Type B pancreatic cell (in vitro differentiated cells): ENCODE measurements at places on chromosomes 2 and 18. TPM values are rescaled to one million over a fixed set of nuclear protein-coding genes. Genes with fewer than 3 reads are reported as not detected.

COL6A3 gene
- total RNA-seq, result 4.7 and 157 TPM in 2 replicates

RUFY4 gene
- not detected in 2 replicates for total RNA-seq

CCDC195 gene
- total RNA-seq, result not detected in 2 replicates

DNA sequence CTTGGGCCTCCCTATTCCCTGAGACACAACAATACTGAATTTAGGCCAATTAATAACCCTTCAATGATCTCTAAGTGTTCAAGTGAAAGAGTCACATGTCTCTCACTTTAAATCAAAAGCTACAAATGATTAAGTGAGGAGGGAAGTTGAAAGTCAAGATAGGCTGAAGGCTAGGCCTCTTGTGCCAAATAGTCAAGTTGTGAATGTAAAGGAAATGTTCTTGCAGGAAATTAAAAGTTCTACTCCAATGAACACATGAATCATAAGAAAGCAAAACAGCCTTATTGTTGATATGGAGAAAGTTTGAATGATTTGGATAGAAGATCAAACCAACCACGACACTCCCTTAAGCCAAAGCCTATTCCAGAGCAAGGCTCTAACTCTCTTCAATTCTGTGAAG lies 286.9 kb downstream of the MEIS1 start:
- no peak for DNase-seq

- no peak for DNase-seq
Measured at GRCh38 chr2:18046558-18047212, 168.2 kb downstream of the KCNS3 start.

DNA sequence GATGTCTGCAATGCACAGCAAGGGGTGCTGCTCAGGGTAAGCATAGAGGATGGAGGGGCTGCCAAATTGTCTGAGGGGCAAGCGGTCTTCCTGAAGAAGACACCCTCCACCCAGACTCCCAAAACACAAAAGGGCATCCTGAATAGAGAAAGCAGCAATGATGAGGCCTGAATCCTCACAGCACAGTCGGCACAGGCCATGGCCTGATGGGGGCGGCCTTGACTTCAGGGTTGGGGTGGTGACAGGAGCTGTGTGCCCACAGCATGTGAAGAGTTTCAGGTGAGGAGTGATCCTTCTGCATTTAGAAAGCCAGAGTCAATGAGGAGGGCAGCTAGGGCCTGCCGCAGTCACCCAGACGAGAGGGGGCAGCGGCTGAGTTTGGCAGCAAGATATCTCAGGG lies 159.4 kb downstream of the GALNT14 start:
- no peak for DNase-seq

- DNase-seq, result no peak
Measured at GRCh38 chr2:20423847-20424246, 23.0 kb upstream of the RHOB start.

DNA sequence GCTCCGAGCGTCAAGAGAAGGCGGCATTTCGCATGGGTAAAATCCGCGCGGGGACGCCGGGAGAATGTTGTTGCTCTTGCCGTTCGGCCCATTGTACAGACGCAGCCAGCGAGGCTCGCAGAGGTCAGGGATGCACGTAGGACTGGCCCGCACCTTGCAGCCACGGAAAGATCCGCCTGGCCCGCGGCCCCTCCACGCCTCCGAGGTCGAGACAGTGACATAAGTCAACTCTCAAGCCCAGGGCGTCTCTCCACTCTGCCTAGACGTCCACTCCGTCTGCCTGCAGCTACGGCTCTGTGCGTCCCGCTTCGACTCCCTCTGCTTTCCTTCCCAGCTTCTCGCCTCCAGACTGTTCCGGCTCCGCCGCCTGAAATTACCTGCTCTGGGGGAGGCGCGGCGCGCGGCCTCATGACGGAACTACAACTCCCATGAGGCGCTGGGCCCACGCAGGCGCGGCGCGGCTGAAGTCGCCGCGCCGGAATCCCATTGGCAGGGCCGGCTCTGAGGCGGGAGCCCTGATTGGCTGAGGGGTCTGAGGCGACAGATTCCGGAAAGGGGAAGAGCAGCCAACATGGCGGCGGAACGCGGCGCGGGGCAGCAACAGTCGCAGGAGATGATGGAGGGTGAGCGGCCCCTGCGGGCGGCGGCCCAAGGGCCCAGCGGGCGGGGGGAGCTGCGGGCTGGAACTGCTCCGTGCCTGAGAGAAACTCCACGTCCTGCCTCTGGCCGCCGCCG lies at the start of gene PPP1R7:
PPP1R7 (plus strand) TSS at position 543 of the 735 bp plus-strand sequence; CDS start at position 572, 29 bp downstream.
- peak; percentile 94 for DNase-seq

GRCh38 chr2:206273905-206274304 lies 558 bp upstream of the ZDBF2 start:
- no peak for DNase-seq

DNA sequence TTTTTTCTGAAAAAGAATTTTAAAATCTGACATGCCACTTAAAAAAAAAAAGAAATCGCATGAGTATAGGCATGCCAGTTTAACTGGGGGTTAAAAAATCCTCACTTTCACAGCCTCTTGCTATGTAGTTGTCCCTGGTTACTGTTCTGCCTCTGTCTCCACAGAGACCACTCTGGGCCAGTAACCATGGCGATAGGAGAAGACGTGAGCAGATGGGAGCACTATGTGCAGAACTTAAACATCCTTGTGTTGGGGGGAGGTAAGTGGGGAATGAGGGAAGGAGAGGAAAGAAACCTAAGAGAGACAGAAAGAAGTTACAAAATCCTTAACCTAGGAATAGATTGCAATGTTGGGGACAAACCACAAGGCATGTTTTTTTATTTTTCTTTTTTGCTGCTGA lies 75.9 kb upstream of the CYRIA start:
- no peak for DNase-seq

- DNase-seq, result no peak
Measured at GRCh38 chr18:43078478-43079092, 36.9 kb downstream of the RIT2 start.
